ENCODE measurements at places on chromosomes 16 and 17.

GRCh38 chr16:79903471-79903870 is 302.9 kb upstream of the MAF start:
- DNase-seq = no peak

DNA sequence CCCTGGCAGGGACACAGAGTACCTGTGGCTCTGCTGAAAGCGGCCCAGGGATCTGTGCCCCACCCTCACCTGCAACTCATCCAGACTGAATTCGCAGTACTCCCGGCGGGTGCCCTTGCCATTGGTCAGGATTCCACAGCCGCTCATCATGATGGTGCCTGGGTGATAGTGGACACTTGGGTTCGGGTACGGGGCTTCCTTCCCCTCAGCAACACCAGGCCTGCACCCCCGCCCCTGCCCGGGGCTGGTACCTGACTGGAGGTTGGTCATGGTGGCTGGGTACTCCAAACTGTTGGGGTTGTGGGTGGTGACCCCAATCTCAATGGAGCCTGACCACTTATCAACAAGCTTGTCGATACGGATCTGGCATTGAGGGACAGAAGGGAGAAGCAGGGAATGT is 2.9 kb downstream of the NEURL4 start:
- no peak for DNase-seq

- DNase-seq = no peak
Observed at GRCh38 chr16:87033541-87034300, 283.5 kb downstream of the C16orf95 start.

- DNase-seq = no peak
Observed at GRCh38 chr17:73571511-73572130, 72.6 kb downstream of the SDK2 start.

DNA sequence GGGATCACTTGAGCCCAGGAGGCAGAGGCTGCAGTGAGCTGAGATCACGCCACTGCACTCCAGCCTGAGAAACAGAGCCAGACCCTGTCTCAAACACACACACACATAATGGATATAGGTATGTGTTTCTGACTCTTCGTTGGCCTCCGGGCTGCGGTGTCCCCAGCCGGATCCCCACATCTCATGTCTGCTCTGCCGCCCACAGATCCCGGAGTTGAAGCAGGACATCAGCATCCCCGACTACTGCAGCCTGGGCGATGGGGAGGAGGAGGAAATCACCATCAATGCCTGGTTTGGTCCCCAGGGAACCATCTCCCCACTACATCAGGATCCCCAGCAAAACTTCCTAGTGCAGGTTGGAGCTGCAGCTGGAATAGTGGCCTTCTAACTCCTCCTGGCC is 15.4 kb downstream of the KDM8 start:
- no peak for DNase-seq

- DNase-seq = no peak
Observed at GRCh38 chr16:77948835-77949234, 73.5 kb upstream of the CLEC3A start.

Measured in left lobe of liver (tissue), 2 donors.